MV-4-11 (cell line): ENCODE measurements at places on chromosomes 6 and 20.

- DNase-seq, result no peak
Observed at GRCh38 chr6:25165800-25166199, 113.4 kb upstream of the CARMIL1 start.

GRCh38 chr6:116108836-116109235 lies 8.2 kb downstream of the NT5DC1 start:
- DNase-seq, result no peak

DNA sequence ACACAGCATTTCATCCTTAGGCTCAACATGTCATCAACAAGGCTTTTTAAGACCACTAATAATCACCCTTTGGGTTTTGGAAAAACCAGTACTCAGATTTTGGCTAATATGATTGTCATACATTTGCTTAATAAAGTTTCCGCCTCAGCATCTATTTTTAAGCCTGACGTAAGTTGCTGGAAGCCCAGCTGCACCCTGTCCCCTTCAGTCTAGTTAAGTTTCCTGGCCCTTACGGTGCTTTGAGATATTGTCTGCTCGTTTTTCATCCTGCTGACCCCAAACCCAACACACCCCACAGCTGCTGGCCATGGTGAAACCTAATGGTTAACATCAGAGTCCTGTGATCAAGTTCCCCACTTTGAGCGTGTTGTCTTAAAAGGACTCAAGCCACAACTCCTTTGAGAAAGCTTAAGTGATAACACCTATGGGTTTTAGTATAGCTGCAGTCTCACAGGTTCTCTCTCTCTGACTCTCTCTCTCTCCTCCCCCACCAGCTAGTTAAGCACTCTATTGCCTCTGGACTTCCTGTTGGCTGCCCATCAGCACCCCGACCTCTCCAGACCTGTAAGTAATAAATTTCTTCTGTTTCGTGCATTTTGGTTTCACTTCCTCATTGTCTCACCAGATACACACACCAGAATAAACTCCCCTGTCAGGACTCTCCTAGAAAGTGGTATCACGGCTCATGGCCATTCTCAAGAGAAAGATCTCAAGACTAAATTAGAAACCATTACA lies 802.0 kb downstream of the C6orf118 start:
- DNase-seq, result peak; percentile 47

- no peak for DNase-seq
Observed at GRCh38 chr6:47743744-47744143, 38.1 kb upstream of the OPN5 start.

DNA sequence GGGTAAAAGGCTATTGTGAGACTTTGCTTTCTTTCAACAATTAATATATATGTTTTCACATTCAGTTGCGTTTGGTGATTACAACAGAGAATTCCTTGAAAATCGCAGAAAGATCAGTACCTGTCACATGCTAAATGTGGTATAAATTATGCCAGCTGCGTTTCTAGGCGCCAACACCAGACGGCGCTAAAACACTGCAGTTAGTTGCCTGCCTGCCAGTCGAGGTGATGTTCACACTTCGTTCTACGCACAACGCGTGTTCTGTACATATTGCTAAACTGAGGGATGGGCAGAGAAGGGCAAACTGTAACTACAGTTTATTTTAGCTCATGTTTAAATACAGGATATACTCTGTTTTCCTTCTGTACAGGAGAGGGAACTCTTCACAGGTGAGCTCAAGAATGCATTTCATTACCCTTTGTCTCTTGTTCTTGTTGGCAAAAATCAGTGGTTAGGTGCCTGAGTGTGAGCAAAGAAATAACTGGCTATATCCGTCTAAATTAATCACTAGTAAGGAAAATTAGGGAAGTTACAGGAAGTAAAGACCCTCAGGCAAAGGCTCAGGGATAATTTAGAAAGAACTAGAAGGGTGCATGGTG lies 100.1 kb upstream of the RGS17 start:
- DNase-seq, result peak; percentile 5

DNA sequence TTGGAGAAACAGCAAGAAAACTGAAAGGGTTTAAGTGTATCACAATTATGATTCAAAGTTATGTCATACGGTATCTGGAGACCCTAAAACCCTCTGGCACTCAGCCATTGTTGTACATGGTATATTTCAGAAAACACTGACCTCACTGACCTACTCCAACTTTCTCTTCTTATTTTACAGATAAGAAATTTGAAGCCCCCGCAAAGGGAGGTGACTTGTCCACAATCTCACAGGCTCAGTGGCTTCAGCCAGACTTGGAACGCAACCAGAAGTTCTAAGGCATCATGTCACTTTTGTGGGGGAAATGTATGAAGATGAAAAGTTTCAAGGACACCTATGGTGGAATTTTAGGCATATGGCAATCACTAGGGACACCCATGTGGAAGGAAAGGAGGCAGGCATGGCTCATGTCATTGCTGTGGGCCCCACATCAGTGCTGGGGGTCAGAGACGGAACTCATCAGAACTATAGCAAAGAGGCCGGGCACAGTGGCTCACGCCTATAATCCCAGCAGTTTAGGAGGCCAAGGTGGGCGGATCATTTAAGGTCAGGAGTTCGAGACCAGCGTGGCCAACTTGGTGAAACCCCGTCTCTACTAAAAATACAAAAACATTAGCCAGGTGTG lies 5.2 kb upstream of the TRIB3 start:
- DNase-seq, result no peak
